CD8-positive, alpha-beta T cell (primary cell): ENCODE measurements at places on chromosomes 6 and 20.
A peak's percentile ranks its signal among the peaks of the same experiment; 100 is the strongest.

- DNase-seq: no peak
Measured at GRCh38 chr20:19783966-19784401, 25.9 kb downstream of the RIN2 start.

DNA sequence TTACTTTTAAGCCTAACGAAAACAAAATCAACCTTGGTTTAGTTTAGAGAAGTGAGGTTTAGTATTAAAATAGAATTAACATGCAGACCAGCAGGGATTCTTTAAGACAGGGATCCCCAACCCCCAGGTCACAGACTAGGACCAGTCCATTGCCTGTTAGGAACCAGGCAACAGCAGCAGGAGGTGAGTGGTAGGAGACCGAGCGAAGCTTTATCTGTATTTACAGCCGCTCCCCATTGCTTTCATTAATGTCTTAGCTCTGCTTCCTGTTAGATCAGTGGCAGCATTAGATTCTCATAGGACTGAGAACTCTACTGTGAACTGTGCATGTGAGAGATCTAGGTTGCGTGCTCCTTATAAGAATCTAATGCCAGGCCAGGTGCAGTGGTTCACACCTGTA lies 225.9 kb downstream of the NKAIN2 start:
- no peak for DNase-seq

GRCh38 chr6:27121640-27122039 lies 125.9 kb upstream of the PRSS16 start:
- DNase-seq: no peak

DNA sequence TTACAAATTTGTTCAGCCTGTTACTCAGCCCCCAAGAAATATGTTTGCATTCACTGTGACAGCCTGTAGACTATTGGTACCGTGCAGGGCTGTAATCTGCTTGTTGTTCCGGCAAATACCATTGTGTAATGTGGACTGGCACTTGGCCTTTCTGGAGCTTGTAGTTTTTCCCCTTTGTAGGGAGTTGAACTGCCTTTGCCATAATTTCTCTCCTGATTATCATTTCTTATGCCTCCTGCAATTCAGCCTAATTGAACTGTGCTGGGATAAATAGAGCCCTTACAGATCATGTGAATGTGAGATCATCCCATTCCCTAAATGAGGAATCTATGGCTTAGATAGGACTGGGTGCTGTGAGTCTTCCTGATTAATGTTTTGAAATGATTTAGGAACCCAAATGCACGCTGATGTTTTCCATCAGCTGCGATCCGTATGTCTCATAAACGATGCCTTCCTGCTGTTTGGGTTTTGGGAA lies 185.1 kb downstream of the JARID2 start:
- DNase-seq: no peak

DNA sequence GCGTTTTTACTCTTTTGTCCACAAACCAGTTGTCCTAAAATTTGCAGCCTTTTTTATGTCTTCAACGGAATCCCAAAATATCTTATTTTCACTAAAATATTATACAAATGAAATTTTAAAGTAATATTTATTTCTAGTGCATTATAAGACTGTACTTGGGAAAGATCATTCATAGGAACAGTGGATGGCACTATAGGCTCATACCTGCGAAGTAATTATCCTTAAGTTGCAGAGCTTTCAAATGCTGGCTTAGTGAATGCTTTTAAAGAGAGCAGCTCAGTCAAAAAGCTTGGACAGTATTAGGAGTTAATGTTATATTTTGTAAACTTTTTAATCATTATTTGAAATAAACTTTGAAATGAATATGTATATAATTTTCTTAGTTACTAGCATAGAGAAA lies 254.9 kb downstream of the CDKAL1 start:
- DNase-seq: no peak

DNA sequence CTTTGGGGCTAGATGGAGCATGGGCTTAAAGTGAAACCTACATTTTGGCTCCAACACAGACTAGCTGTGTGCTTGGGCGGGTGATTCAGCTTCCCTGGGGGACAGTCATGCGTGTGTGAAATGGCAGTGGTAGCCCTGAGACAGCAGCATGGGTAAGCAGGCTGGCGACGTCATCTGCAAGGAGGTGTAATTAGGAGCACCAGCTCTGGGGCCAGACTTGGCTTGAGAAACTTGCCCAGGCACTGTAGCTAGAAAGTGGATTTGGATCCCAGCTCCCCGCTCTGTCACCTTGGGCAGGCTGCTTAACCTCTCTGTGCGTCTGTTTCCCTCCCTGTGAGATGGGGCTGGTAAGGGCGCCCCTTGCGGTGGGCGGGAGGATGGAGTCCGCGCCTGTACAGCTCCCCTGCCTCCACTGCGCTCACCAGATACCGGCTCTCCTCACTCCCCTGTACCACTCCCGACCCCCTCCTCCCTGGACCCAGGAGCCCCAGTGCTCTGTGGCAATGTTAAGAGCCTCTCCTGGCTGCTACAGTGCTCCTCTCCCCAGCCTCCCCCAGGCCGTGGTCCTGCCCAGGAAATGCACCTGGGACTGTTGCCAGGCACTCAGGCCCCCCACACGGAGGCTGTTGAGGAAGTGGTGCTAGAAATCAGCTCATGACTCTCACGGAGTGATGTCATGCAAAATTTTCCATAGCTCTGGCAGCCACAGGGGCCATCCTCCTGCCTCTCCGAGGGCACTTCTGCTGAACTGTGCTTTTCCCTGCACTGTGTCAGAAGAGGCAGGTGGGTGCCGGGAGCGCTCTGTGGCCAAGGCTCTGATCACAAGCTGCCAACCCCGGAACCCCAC lies 44.6 kb downstream of the SYNJ2 start:
- DNase-seq: peak; percentile 64

- DNase-seq: no peak
Measured at GRCh38 chr20:19416627-19417026, 204.2 kb downstream of the SLC24A3 start.

GRCh38 chr20:23365390-23366165 lies 3.6 kb downstream of the GZF1 start:
- no peak for DNase-seq

- no peak for DNase-seq
Measured at GRCh38 chr20:32806356-32806755, 13.4 kb upstream of the MAPRE1 start.

DNA sequence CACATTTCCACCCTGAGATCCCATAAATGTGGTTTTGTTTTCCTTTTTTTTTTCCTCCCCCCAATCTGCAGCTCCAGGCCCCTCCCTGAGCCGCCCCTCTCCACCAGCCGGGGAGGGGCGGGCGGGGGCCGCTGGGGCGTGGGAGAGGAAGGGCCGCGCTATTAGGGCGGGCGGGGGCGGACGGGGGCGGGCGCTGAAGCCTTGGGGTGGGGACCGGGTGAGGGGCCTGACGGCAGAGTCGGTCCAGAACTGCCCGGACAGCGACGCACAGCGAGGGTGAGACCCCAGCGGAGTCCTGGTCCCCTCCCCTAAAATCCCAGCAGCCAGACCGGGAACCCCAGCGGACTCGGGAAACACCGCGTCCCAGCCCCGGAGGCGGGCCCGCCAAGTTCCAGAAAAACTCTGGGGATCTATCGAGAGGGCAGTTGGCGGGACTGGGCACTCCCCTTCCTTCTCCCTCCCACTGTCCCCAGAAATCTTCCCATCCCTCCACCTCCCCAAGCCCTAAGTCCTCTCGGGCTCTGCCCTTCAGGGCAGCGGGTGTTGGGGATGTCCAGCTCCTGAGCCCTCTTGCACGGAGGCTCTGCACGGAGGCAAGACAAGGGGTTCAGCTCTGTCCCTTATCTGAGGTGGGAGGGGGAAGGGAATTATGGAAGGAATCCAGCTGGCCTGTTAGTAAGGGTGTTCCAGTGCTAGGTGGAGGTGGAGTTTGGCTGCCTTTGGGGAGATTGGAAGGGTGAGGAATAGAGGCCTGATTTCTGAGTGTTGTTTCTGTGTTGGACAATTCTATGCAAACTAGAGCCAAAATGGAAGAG lies at the start of gene PRICKLE4:
TSS of gene PRICKLE4 (plus strand) at position 232 of the 815 bp plus-strand sequence. CDS start 2,692 bp downstream, outside the sequence.
- no peak for DNase-seq

DNA sequence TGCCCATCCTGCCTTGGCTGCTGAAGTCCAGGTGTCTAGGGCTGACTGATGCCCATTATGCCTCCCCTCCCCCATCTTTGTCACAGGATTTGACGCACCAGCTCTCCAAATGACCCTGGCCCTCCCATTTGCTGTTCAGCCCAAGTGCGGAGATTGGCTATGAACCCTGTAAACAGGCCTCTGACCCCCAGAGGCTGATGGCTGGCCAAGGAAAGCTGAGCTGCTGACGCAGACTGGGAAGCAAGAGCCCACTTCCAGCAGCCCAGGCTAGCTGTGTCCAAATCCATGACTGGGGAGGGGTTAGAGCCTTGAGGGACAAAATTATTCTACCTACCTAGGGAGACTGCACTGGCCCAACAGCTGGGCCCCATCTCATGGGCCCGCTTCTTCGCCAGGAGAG lies 797 bp upstream of the GNRH2 start:
- DNase-seq: no peak

- no peak for DNase-seq
Measured at GRCh38 chr6:87922947-87923330, 124.7 kb upstream of the SPACA1 start.

GRCh38 chr6:64280569-64280968 lies 645.0 kb downstream of the PHF3 start:
- no peak for DNase-seq

GRCh38 chr6:14573703-14574290 lies 456.2 kb downstream of the CD83 start:
- no peak for DNase-seq

DNA sequence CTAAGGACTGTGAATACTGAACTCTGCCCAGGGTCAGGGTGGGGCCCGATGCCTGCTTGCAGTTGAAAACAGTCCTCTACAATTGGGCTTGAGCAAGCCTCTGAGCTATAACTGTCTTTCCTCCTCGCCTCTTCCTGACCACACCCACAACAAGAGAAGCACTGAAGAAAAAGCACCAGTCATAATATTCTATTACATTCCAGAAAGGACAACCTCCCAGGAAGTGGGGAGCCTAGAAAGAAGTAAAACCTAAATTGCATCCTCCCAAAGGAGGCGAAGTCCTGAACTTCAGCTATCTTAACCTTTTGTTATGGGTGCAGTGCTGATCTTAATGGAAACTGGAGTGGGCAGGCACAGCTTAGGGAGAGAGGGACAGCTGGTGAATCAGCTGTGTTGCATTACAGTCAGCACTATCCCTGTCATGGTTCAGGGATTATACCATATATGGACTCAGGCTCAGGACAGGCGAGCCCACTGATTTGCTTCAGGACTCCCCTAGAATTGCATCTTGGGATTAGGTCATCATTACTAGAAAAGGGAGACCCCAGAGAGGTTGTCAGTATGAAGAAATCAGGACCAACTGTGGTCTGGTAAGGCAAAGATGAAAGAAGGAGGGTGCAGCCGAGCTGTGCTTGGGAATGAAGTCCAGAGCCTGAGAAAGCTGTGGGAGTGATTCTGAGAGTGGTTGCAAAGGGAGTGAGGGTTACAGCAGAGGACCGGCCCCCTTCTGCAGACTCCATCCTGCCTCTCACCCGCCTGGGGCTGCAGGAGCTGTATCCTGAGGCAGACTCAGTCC lies 18.3 kb upstream of the TRAM2 start:
- no peak for DNase-seq

DNA sequence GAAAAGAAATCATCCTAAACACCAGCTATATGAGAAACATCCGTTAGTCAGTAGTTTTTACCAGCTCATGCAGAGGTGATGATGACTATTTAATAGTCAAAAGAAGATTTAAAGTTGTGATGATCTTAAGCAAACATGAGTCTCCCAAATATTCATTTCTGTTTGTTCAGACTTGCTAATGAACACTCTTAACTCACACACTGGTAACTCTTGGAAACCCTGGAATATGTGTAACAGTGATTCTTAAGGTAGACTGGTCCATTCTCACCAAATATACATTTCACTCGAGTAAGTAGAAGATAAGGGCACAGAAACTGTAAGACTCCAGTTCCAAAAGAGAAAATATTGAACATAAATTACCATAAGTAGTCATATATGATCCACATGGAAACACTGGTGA lies 29.1 kb downstream of the RSPO3 start:
- no peak for DNase-seq

DNA sequence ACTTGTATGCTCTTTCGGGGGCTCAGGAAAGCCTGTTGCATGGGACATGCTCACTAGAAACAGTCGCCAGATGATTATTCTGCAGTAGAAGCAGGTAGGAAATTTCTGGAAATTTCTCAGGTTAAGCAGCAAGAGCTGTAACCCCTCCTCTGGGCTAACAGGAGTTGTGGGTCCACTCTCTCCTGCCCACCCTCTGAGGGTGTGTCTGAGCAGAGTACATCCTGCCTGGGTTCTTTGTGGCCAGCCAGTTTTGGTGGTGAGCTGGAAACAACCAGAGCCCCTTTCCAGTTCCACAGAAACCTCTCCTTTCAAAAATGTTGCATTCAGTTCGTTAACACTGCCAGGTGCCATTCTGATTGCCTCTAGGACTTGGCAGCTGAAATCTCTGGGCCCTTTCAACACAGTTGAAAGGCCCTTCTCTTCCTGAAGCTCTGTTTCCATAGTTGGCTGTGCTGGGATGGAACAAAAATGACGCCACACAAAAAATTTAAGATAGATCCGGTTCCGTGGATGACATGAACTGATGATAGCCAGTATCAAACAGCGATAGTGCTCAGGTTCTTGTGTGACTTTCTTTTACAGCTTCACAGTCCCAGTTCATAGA lies 38.5 kb downstream of the PLCG1 start:
- DNase-seq: peak; percentile 8

DNA sequence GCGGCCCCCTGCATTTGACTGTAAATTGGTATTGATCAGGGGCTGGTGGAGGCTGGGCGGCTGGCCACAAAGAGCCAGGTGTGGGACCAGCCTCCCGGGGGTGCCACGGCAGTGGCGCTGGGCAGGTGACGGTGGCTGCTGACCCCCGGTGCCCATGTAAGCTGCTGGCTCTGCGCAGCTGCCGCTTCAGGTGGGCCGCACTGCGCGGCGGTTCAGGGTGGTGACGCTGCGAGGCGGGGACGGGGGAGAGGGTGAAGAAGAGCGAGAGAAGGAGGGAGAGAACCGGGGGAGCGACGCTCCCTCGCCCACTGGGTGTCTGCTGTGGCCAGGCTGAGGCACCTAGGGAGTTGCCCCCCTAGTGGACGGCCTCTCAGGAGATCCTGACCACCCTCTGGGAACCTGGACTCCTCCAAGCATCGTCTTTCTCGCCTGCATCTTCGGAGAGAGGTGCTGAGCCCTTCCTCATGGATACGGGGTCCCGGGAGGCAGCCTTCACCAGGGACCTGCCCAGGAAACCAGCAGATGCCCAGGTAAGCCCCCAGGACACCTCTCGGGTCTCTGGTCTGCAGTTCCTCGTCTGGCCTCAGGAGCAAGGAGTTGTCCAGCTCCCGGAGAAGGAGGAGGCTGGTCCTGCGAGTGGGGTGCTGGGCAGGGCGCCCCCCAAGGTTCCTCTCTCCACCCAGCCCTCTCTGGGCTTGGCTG lies 77.5 kb upstream of the GATA5 start:
- no peak for DNase-seq

DNA sequence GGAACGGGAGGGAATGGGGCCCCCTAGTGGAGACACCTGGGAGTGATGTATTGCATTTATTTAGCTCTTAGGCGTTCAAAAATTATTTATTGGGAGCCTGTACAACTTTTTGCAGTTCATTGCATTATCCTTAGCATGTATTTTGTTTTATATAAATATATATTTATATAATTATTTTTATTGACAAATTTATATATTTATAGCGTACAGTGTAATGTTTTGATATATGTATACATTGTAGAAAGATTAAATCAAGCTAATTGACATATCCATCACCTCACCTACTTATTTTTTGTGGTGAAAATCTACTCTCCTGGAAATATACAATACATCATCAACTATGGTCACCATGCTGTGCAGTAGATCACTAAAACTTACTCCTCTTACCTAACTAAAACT lies 975 bp downstream of the SIRT5 start:
- no peak for DNase-seq
